Stimulated activated naive CD8-positive, alpha-beta T cell treated with anti-CD3 and anti-CD28 coated beads, Interleukin-15, Interleukin-2, amounts not matched to agents 100 U/mL and 50 U/mL, for 24 hours (primary cell): ENCODE measurements at places on chromosomes 4 and X.

DNA sequence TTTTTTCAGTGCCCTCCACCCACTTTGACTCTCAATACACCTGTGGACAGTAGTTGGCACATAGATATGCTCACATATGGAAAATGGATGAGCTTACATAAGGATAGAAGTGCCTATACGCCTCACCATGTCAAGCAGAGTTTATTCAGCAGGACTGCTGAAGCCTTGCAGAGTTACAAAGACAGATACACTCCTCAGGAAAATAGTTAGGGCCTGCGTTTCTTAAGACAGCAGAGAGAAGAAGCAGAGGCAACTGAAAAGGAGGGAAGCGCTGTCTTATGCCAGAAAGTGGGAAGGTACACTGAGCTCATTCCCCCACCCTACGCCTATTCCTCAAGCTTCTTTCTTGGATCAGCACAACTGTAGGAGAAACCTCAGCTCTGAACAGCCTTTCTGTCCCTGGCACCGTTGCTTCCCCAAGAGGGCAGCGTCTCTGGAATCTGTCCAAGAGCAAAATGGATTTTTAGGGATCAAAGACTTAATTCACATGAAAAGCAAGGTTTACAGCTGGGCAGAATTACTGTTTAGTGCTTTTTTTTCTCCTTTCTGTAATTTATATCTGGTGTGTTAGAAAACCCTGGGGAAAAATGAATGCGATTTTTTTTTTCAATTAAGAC lies 37.3 kb upstream of the MBTPS2 start:
- no peak for DNase-seq

DNA sequence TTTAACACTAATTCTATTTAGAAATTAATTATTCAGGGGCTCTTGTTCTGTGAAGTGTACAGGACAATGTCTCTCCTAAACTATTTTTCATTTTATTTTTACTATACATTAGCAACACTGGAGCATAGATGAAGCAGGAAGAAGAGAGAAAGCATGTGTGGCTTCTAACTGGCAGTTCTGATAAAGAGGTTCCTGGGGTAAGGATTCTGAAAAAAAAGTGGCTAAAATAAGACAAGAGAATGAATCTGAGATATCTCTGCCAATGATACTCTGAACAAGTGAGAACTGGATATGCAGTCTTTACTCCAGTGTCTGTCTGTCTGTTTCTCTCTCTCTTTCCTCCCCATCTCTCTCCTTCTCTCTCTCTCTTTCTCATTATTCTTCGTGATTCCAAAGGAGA lies 125.9 kb downstream of the MAML3 start:
- DNase-seq, result no peak

DNA sequence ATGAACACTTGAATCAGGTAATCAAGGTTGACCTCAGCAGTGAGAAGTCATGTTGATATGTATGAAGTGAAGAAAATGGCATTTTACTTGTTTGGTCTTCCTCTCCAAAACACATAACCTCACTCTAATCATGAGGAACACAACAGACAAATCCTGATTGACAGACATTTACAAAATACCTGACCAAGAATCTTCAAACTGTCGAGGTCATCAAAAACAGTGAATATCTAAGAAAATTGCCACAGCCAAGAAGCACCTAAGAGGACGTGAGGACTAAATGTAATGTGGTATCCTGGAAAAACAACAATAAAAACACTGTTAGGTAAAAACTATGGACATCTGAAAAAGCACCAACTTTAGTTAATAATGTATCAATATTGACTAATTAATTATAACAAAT lies 129.5 kb upstream of the MAGEB18 start:
- no peak for DNase-seq

DNA sequence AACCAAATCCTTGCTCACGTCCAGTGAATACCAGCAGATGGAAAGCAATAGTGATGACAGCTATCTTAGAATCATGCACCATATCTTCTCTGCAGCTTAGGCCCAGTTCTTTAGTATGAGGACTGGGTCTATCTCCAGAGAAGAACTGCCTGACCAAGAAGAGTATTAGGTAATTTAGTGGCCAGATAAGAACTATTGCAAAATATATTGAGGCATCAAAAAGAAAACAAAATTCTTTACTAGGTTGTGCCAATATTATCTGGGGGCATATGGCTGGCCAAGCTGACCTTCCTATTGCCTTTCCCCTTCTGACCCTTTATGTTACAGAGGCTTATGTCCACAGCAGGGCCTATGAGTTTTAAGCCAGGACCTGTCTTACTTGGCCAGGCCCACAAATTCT lies 91.2 kb downstream of the RLIM start:
- DNase-seq, result no peak

DNA sequence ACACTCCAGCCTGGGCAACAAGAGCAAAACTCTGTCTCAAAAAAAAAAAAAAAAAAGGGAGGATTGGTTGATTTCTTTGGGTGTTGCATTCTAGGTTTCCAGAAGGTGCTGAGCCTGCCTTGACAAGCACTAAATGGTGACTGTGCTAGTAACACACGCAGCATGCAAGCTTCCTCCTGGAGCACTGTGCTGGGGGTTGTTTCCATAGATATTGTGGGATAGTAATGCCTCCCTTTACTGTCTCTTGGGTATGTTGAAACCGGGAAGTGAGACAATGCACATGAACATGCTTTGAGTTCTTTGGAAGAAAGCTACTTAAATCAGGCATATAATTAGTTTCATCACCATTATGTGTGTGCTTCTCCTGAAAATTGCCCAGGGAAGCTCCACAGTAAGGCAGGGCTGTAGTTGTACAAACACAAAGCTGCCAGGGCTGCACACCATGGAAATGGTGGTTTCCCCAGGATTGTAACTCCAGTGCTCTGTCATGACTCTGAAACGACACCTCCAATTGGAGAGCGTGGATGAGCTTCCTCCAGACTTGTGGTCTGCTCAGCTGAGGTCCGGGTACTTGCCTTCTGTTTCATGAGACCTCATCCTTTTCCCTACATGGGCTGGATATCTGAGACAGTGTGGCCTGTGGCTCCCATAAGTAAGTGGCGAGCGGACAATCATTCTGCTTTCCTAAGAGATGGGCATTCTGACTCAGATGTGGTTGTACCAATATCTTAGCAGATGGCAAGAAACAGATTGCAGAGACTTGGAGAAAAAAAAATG lies 31.5 kb upstream of the STOX2 start:
- DNase-seq, result no peak

GRCh38 chrX:120380699-120381098 lies 18.8 kb downstream of the ATP1B4 start:
- DNase-seq, result no peak
